Left ventricle myocardium superior (tissue), 1 donor: ENCODE measurements at places on chromosomes 1 and 21.
A peak's percentile ranks its signal among the peaks of the same experiment; 100 is the strongest.

- DNase-seq, result no peak
Observed at GRCh38 chr1:6935361-6935883, 150.2 kb downstream of the CAMTA1 start.

DNA sequence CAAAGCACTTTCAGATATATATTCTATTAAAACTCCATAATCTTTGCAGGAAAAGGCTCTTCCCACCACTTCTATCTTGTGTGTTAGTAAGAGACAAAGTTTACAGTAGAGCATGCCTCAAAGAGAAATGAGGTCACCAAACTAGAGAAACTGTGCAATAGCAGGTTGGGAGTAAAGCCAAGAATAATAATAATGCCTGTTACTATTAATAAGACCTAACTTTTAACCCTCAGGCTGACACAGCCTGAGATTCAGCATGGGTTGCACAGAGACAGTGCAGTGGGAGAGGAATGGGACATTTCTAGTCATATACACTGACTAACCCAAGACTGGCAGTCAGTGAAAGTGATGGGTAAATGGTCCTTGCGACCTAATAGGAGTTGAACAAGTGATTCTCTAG is 320.2 kb upstream of the NFIA start:
- no peak for DNase-seq

DNA sequence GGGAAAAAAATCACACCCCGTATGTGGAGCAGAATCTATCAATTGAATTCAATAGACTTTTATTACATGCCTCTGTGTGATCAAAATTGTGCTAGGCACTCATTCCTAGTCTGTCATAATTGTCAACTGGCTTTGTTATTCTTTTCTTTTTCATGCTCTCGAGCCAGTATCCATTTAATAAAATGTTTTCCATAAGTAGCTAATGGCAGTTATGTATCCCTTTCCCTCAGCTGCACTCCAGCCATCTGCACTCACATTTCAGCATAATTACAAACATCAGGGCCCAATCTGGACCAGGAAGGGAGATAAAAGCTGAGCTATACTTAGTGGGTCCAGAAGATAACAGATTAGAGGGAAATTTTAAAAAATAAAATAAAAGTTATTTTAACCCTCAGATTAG is 15.9 kb downstream of the RGS5 start:
- no peak for DNase-seq

DNA sequence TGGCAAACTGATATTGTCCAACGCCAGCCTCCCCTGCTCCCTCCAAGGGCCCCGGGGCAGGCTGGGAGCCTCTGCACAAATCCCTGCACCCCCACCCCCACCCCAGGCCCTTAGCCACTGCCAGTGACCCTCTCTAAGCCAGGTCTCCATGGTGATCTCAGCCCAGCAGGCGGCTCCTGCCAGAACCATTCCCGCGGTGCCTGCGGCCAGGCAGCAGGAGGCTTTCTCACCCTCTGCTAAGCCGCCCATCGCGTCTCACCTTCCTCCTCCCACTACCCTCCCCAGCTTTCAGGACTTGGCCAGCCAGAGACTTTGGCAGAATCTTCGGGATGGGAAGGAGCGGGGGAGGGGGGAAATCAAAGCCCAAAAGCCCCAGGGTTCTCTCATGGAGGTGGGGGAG is 46.8 kb upstream of the WASF2 start:
- peak; percentile 84 for DNase-seq

DNA sequence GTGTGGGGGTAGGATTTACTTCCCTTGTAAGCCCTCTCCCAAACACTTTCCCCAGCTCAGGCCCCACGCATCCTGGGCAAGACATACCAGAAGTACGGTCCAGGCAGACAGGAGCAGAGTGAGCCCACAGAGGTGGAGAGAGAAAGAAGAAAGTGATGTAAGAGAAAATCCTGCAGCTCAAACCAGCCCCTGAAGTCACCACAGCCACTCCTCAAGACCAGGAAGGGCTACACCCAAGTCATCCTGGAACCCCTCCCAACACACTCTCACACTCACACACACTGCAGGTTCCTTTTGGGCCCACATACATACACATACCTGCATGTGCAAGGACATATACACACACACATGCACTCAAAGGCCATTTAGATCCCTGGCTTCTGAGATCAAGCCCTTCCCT is 106.8 kb downstream of the SYT2 start:
- DNase-seq, result no peak

DNA sequence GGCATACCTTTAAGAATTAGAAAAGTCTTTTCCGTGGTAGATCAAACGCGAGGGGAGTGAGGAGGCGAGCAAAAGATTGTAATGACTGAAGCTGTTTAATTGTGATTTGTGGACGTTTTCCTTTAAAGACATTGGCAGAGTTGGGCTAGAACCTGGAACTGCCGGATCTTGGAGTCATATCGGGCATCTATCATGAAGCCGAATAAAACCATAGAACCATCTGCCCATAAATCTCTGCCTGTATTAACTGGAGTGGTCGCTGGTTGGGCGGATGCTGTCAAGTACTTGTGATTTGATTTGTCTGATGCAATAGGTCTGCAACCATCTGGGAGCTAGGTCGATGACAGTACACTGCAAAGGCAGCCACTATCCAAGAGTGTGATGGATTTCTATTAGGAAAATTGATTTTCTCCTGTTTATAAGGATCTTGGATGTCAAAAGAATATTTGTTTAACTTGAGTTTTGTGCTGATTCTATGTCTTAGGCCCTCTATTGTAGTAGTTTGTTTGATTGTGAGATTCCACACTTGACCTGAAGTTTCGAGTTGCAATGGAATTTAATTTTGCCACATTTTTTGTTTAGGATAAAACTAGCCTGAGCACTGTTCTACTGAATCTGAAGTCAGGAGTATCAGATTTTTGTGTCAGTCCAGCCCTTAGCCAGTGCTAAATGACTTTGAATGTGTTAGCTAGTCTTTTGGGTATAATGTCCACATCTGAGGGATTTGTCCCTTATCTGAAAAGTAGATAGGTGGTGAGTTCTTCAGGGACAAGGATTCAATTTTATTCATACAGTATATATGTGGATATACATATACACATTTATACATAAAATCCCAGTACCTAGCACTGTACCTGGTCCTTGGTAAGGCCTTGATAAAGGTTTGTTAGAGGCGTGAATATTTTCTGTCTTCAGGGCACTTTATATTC is 1.2 kb downstream of the SARS1 start:
- DNase-seq, result no peak

GRCh38 chr1:101187297-101187696 is 49.5 kb upstream of the S1PR1 start:
- no peak for DNase-seq

- DNase-seq, result no peak
Observed at GRCh38 chr1:217982331-217983050, 302.6 kb upstream of the RRP15 start.

- DNase-seq, result no peak
Observed at GRCh38 chr1:185957441-185958363, 223.5 kb downstream of the HMCN1 start.

GRCh38 chr21:44853601-44854390 is 19.7 kb downstream of the PTTG1IP start:
- peak; percentile 63 for DNase-seq

GRCh38 chr1:22728751-22729399 is 18.2 kb downstream of the EPHB2 start:
- no peak for DNase-seq

DNA sequence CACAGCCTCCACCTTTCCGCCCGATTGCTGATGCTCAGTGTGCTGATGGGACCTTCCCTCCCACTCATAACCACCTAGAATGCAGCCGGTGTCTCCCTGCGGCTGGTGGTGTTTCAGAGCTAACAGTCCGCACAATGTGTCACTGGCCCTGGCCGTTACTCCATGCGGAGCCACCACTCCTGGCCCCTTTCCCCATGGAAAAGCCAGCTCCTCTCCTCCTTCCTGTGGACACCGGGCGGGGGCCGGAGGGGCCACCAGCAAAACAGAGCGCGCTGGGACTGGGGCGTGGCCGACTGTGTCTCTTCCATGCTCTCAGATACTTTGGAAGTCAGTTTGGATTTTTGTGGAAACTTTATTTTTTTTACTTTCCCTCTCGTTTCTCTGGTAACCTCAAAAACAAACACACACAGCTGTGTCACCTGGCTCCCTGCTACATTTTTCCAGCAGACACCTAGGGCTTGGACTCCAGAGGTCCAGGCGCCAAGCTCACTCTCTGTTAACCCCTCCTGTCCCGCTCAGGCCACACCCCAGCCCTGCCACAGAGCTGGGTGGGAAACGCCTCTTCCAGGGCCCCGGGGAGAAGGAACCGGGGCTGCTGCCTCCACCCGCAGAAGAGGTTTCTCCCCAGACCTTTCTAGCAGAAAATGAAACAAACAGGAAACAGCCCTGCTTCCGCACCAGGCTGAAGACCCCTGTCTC is 32.5 kb upstream of the COL6A2 start:
- DNase-seq, result peak; percentile 78

- DNase-seq, result no peak
Observed at GRCh38 chr1:16090076-16090826, 16.8 kb upstream of the FAM131C start.

DNA sequence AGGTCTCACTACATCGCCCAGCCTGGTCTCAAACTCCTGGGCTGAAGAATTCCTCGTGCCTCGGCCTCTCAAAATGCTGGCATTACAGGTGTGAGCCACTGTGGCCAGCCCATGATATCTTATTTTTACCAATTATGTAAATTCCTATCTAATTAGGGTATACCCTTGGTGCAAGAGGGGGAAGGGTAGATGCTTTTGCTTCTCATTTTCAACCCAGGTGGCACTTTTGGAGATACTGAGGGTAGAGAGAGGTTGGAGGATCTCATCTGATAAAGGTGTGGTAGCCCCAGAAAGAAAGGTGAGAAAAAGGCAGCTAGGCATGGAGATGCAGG is 17.4 kb downstream of the ENSA start:
- no peak for DNase-seq

DNA sequence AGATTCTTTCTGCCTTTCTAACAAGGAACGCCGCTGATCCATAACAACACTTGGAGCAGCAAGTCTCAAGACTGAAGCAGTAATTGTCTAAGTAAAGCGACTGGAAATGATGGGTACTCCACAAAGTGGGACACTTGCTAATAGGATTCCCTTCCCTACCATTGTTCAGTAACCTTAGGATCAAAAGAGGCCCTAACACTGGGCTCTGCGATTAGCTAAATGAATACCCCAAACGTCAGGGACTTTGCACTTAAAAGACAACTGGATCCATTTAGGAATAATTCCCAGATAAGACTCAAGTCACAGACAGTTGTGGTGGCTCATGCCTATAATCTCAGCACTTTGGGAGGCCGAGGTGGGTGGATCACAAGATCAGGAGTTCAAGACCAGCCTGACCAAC is 221.9 kb upstream of the FGGY start:
- DNase-seq, result no peak

DNA sequence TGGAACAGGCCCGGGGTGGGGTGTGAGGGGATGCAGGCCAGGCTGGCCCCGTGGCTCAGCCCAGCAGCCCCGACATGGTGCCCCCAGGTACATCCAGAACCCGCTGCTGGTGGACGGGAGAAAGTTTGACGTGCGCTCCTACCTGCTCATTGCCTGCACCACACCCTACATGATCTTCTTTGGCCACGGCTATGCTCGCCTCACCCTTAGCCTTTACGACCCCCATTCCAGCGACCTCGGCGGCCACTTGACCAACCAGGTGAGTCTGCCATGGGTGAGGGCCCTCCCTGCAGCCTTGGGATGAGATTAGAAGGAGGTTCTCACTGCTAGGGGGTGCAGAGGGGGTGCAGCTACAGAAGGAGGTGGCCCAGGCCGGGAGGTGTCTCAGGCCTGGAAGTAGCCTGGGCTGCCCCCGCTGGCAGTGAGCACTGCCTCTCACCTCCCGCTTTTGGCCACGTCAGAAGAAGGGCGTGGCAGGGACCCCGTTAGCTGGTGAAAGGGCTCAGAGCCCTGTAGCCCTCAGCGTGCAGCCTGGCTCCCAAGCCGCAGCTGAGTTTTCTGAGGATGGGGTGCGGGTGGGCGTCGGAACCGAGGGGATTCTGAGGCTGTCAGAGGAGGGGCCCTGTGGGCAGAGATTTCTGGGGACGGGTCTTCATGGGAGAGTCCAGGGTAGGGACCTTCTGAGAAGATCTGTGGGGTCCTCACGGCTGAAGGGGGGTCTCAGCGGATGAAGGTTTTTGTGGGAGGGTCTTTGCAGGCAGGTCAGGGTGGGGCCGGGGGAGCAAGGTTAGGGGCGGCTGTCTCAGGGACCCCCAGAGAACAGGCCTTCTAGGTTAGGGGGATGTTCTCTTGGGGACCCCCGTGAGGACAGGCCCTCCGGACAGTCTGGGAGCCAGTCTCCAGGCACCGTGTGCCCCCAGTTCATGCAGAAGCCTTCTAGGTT is 10.4 kb downstream of the TTLL10 start:
- DNase-seq, result peak; percentile 12

DNA sequence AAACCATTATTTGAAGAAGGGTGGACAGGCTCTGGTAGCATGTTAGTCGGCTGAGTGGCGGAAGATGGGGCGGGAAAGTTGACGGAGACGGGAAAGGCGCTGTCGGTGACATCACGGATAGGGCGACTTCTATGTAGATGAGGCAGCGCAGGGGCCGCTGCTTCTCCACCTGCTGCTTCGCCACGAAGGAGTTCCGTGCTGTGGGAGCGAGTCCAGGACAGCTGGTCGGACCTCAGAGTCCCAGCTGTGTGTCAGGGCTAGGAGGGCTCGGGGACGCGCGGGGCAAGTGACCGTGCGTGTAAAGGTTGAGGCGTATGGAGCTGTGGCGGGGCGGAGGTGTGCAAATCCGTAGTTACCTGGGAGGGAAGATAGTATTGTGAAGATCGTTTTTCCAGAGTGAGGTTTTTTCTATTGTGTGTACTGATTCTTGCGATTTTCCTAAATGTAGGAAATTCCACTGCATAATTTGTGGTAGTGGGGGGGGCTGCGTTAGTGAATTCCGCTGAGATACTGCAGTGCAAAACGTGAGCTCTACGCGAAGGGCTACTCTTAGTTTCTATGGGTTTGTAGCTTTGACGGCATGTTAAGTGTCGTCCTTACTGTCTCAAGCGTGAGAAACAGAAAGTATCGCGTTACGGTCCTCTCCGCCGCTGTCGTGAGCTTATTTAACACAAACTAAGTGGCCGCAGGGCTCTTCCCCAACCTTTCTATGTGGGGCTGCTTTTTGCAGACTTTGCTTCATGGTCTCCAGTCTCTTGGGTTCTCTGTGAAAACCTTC is 111.2 kb upstream of the NBPF11 start:
- DNase-seq, result peak; percentile 49

GRCh38 chr1:74690364-74690696 is 16.7 kb upstream of the ERICH3 start:
- DNase-seq, result no peak

DNA sequence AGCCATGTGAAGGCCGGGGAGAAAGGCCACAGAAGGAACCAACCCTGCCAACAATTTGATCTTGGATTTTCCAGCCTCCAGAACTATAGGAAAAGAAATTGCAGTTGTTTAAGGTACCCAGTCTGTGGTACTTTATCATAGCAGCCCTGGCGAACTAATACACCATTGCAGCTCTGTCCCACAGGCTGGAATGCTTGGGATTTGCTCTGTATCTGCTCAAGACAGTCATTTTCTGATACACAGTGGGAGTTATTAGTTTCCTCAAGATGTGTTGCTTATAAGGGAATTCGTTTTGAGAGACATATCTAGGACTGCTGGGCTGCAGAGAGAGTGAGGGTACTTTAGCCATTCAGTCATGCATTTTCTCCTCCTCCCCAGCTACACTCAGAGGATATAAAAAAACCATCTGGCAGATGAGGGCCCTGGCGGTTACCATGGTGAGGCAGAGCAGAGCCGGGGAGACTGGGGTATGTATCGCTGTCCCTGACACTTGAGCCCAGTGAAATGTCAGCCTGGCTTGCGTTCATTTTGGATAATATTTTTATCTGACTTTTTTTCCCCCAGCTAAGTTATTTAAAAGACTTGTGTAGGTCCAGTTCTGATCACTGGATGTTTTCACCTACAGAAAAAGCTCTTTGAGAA is 104.6 kb downstream of the DIRAS3 start:
- DNase-seq, result peak; percentile 52
